ENCODE measurements at places on chromosomes 3 and 15. TPM values are rescaled to one million over a fixed set of nuclear protein-coding genes. Genes with fewer than 3 reads are reported as not detected.

The CFAP91 gene
- total RNA-seq = not detected

The FAM219B gene
- total RNA-seq = 32.6 TPM

The AHSG gene
- total RNA-seq = 0.11 TPM

The CKMT1A gene
- total RNA-seq = 3.3 TPM

The TRH gene
- not detected for total RNA-seq

The OXTR gene
- 10.9 TPM for total RNA-seq

The GRAMD1C gene
- total RNA-seq = 0.59 TPM

The VEPH1 gene
- 0.10 TPM for total RNA-seq

The LYZL4 gene
- not detected for total RNA-seq

The ITGA11 gene
- total RNA-seq = 5.3 TPM

The NANOGP8 gene
- not detected for total RNA-seq

The CAPN3 gene
- total RNA-seq = not detected

The NRG4 gene
- 1.7 TPM for total RNA-seq

The HDDC3 gene
- 34.0 TPM for total RNA-seq

The ECE2 gene
- not detected for total RNA-seq

The GJD2 gene
- not detected for total RNA-seq

The GOLGA8N gene
- total RNA-seq = 0.96 TPM

The PEX5L gene
- total RNA-seq = not detected

The HTR3E gene
- total RNA-seq = not detected

The RAB6B gene
- 2.4 TPM for total RNA-seq

The STRIT1 gene
- total RNA-seq = not detected

The PLXND1 gene
- total RNA-seq = 89.2 TPM

The TMOD2 gene
- 1.7 TPM for total RNA-seq

The RAB27A gene
- total RNA-seq = 8.7 TPM

The SLC9C1 gene
- total RNA-seq = not detected

The PLXNB1 gene
- total RNA-seq = 14.2 TPM

The COL6A6 gene
- not detected for total RNA-seq

The TUSC2 gene
- 35.7 TPM for total RNA-seq

The SLC51A gene
- not detected for total RNA-seq

The ESYT3 gene
- 0.68 TPM for total RNA-seq

The C2CD4A gene
- total RNA-seq = not detected

The MAN2C1 gene
- 64.3 TPM for total RNA-seq

The CD200R1 gene
- 0.09 TPM for total RNA-seq

The LRRIQ4 gene
- total RNA-seq = not detected

The SLCO2A1 gene
- 0.07 TPM for total RNA-seq

The CTXN2 gene
- 0.04 TPM for total RNA-seq

The MOBP gene
- not detected for total RNA-seq

The HIGD2B gene
- total RNA-seq = not detected

The P2RY14 gene
- total RNA-seq = not detected

The VGLL4 gene
- 32.0 TPM for total RNA-seq

Data from A549 treated with CpdA at 1 μM for 4 hours (cell line).